ENCODE measurements at places on chromosomes 1 and 21.

DNA sequence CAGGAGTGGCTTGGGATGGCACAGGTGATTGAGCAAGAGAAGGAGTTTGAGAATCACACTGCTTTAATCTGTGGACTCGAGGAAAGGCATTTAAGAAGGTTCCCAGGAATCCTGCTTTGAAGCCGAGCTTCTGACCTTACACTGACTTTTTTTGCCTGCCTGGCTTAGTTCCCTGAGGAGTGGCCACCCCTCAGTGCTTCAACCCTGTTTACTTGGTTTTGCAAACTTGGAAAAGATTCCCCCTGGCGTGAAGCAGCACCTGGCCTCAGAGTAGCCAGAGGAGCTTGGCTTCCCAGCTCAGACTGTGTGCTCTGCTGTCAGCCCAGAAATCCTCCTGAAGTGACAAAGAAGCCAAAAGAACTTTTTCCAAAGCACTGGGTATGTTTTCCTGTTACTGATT is 48.5 kb upstream of the LDLRAP1 start:
- no peak for DNase-seq

DNA sequence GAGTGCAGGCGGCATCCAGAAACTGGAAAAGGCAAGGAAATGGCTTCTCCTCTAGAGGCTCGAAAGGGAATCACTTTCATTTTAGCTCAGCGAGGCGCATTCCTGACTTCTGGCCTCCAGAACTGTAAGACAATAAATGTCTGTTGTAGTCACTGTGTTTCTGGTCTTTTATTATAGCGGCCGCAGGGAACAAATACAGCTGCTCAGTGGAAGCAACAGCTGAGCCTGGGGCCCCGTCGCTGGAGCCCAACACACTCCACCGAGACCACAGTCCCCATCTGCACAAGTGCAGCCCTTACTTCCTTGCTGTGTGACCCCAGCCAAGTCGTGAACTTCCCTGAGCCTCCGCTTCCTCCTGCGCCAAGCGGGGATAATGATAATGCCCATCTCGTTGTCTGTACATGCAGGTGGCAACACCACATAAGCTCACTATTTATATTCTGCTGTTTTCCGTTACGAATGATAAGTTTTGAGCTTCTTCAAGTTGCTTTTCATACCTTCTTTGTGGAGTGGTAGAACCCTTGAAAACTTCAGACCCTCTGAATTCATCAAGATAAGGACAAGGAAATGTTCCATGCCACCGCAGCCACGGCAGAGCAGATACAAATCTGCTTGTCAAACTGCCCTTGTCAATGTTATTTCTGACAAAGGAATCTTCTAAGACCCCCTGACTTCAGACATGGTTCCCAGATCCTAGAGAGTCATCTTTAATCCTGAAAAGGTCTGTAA is 3.2 kb upstream of the LAPTM5 start:
- DNase-seq, result no peak

- peak; percentile 32 for DNase-seq
Observed at GRCh38 chr1:244369256-244370057, 82.3 kb downstream of the ADSS2 start.

DNA sequence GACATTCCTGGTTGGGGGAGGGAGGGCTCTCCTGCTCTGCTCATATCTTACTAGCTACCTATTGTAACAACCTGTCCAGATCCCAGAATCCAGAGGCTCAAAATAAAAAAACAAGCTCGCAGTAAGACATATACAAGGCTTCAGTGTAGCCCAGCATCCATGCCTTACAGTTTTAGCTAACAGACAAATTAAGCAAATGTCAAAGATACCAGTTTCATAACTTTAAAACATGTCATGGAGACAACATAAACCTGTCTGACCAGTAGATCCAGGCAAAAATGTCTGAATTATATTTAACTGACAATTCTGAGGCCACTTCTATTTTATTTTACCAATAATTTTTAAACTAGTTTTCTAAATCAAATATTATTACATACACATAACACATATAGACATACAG is 167.7 kb upstream of the TNR start:
- no peak for DNase-seq

GRCh38 chr1:8033322-8033721 is 7.2 kb upstream of the ERRFI1 start:
- DNase-seq, result no peak

DNA sequence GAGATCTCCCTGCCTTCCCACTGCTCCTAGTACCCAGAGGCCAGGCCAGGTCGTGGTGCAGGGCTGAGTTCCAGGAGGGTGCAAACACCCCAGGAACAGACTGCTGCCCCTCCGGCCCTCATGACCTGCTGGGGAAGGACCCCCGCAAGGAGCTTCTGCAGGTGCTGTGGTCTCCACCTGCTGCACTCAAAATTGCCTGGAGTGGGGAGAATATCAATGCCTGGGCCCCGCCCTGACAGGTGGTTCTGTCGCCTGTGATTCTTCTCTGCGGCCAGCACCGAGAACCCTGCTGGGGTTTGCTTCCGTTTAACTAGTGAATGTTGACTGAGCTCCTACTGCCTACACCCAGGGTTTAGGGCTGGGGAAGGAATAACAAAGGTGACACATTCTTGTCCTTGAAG is 2.1 kb upstream of the TFF3 start:
- no peak for DNase-seq

- DNase-seq, result no peak
Observed at GRCh38 chr1:10917513-10918454, 94.7 kb upstream of the TARDBP start.

GRCh38 chr1:110673805-110674336 is 869 bp downstream of the KCNA3 start:
- DNase-seq, result no peak

DNA sequence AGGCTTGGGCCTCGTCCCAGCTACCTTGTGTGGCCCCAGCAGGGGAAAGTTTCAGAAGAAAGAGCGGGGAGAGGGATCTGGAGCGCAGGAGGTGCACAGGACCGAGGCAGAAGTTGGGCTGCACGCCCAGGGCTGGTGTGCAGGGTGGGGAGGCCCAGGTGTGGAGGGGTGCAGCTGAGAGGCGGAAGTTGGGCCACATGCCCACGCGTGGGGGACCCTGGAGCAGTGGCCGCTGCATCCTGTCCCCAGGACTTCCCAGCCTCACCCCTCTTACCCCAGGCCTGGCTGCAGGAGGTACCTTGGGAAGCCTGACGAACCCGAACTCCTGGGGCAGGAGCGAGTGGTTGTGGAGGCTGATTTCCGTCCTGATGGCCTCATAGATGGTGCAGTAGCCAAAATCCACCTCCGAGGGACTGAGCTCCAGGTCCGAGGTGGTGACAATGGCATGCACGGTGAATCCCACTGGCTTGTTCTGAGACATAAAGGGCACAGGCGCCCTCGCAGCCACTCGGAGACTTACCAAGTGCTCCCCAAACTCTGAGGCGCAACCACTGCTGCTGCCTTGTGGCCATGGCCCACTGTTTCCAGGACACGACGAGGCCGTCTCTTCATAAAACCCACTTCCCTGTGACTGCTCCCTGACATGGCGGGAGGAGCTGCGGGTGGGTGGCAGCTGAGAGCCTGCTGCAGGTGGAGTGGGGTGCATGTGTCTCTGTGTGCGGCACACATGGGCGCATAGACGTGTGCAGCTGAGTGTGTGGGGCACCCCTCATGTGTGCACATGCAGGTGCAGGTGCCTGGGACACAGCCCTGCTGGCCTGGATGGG is 20.4 kb upstream of the TMEM52 start:
- DNase-seq, result no peak

- no peak for DNase-seq
Observed at GRCh38 chr1:189657715-189658114, 819.9 kb downstream of the BRINP3 start.

DNA sequence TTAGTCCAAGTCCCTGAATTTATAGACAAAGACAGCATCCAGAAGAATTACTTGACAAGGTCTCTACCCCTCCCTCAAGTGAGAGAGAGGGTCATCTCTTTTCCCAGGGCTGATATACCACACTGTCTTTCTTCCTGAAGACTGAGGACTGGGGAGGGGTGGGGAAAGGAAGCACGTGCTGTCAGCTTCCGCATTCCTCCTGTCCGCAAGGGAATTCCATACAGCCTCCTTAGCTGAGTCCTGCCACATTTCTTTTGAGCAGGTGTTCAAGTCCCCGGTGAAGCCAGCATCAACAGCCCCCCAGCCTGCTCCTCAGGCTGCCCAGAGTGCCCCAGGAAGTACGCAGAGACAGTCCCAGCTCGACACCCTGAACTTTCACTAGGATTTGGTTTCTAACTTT is 34.2 kb downstream of the PCAT6 start:
- DNase-seq, result no peak

DNA sequence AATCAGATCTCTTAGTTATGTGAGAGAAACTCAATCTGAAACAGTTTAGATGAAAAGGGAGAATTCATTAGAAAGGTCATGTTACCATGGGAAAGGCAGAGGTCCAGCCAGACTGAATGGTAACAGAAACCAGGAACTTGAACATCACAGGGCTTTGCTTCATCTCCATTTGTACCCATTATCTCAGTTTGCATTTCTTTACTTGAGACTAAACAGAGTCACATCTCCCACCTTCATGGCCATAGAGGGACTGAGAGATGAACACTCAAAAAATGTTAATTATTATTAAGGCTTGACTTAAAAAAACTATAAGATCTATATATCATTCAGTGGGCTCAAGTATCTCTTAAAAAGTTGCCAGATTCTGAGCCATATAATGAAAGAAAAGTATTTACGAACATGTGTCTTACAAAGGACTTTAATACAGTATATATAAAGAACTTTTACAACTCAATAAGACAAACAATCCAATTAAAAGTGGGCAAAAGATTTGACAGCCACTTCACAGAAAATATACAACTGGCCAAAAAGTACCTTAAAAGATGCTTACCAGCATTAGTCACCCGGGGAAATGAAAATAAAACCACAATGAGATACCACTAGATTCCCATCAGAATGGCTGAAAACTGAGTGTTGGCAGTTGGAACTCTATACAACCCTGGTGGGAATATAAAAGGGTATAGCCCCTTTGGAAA is 13.2 kb downstream of the KYAT3 start:
- DNase-seq, result no peak

DNA sequence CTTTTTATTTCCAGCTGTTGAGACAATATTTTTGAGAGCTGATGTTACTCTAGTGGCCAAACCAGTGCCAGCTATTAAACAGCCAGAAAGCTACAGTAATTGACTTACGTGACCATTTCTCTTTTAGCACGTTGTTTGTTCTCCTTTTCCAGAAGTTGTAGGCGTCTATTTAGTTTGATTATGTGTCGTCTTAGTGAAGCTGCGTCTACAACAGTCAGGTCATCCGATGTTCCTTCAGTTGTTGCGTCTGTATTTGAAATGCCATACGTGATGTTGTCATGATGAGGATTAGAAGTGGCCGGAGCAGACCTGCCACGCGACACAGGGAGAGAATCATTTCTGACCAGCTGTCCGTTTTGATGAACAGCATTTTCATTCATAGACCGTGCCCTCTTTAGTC is 38.2 kb downstream of the TMEM51 start:
- no peak for DNase-seq

DNA sequence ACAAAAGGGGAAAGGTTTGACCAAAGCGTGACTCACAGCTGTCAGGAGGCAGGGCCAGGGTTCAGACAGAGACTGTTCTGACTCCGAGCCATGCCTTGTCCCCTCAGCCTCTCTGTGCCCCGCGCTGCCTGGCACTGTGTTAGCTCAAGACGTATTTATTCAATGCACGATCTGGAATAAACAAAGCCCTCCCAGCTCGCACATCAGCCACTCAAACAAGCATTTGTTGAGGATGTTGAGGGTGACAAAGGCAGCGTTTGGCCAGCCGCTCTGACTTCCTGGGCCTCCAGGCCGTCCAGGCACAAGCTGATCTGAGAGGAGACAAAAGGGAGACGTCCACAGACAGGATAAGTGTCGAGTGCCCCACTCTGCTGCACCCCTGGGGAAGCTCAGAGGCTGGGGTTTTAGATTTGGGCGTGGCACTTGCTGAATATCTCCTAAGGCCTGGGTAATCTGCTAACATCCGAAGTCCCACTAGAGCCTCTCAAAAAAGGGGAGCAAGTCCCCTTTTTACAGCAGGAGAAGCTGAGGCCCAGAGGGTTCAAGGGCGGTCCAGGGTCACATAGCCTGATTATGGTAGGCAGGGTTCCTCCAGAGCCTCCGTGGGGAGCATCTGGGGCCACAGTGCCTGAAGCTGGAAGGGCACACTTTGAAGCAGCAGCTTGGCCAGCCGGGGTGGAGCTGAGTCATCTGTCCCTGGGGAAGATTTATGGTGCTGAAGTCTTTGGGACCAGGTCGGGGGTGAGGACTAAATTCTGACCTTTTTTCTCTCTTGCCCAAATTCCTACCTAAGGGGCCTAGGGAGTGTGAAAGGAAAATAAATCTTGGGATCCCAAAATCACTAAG is 95.9 kb downstream of the SPSB1 start:
- DNase-seq, result no peak

GRCh38 chr1:180096584-180097325 is 57.9 kb upstream of the QSOX1 start:
- no peak for DNase-seq

- no peak for DNase-seq
Observed at GRCh38 chr1:44792736-44793502, 4.9 kb upstream of the BEST4 start.

GRCh38 chr1:150567717-150568593 is 11.5 kb downstream of the MCL1 start:
- DNase-seq, result no peak

DNA sequence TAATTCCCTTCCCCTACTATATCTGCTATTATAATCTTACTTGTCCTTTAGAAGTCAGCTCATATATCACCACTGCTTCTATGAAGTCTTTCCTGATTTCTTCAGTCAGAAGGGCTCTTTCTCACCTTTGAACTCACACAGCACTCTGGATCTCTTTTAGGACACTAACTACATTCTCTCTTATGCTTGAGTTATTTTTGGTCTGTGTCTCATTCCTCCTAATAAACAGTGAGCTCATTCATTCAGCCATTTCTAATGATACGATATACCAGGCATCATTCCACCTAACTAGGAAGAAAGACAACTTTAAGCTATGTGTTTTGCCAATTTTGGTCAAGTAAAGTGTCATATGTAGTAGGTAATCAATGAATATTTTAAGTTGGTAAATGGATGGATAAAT is 1.2 kb upstream of the STYXL2 start:
- no peak for DNase-seq

All from NCI-H1436 treated with DMSO at 0.1 percent for 48 hours (cell line).